ENCODE measurements at places on chromosomes 4 and X. TPM values are rescaled to one million over a fixed set of nuclear protein-coding genes. Genes with fewer than 3 reads are reported as not detected.

Gene RHOXF1
- not detected for total RNA-seq

Gene RASSF6
- not detected for total RNA-seq

Gene TEX28
- total RNA-seq, result not detected

Gene TMEM164
- total RNA-seq, result 12.4 TPM

DNA sequence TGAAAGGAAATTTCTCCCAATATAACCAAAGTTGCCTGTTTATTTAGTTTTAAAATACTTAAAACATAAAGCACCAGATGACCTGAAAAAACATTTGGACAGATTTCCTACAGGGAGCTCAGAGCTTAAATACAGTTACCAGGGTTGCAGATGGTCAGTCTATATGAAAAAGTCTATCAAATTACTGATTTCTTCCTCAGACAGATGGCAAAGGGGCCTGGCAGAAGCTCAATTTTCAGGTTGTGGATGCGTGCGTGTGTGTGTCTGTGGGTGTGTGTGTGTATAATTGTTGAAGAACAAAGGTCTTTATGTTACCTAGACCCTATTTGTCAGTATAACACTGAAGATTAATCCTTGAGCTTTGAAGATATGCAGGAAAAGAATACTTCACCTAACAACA lies 169.4 kb downstream of the MAD2L1 start:
- no peak overlapping the region for H3K27ac ChIP-seq
- no peak overlapping the region for H3K4me3 ChIP-seq
- peaks cover 10% of the 10 kb centered on the region for H3K27me3 ChIP-seq
- no peaks in the 10 kb centered on the region for H3K36me3 ChIP-seq

GRCh38 chr4:31741326-31741725 lies 1021.2 kb downstream of the PCDH7 start:
- no peaks in the 10 kb centered on the region for H3K36me3 ChIP-seq
- H3K27me3 ChIP-seq, result no peaks in the 10 kb centered on the region
- H3K27ac ChIP-seq, result no peak overlapping the region
- H3K4me3 ChIP-seq, result no peak overlapping the region
- DNase-seq, result no peak

DNA sequence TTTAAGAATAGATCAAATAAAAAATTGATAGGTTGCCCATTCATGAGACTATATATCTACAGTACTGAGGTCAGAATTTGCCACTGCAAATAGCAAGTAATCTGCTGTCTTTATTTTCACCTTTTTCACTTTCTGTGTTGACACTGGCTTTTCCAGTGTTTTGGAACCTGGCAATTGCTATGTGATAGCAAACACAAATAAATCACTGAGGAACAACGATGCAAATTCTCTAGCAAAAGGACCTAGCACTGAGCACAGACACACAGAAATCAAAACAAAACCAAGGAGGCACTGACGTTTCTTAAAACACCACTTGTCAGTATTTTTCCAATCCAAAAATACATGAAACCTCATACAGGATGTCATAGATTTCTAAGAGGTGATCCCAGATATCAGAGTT lies 210.7 kb downstream of the DHX15 start:
- no peak for DNase-seq
- H3K36me3 ChIP-seq, result no peaks in the 10 kb centered on the region
- H3K27ac ChIP-seq, result no peak overlapping the region

DNA sequence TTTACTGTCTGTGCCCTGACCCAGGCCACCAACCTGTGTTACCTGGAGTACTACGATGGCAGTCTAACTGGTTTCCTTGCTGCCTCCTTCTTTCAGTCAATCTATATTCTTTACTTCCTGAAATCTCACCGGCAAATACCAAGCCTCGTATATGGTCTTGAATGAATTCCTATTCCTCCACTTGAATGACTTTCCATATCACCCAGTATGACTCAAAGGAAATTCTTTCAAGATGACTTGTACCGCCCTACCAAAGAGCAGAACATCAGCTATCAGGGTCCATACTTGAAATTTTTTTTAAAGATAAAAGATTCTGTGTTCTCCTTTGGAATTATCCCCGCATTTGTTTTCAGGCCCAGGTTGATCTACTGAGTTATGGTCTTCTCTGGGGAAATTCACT lies 378.0 kb downstream of the AFF2 start:
- no peak overlapping the region for H3K4me3 ChIP-seq
- H3K27me3 ChIP-seq, result no peaks in the 10 kb centered on the region
- H3K36me3 ChIP-seq, result no peaks in the 10 kb centered on the region
- H3K4me1 ChIP-seq, result no peaks in the 10 kb centered on the region
- H3K27ac ChIP-seq, result no peak overlapping the region

DNA sequence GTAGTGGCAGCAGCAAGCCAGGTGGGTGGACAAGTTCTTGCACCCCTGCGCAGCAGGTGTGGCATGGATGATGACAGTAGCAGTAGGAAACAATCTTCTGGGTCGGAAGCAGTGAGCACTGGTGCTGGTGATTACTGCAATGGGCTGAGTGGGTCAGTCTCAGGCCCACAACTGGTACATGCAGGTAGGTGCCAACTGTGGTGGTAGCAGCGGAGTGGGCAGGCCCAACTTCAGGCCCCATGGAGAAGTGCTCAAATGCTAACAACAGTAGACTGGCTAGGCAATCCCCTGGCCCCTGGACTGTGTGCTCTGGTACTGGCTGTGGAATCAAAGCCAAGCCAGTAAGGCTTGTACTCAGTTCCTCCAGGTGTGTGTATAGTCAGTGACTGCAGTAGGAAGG lies 413.7 kb downstream of the PDGFC start:
- no peak for DNase-seq
- no peak overlapping the region for H3K4me3 ChIP-seq
- no peak overlapping the region for H3K27ac ChIP-seq
- no peaks in the 10 kb centered on the region for H3K27me3 ChIP-seq
- H3K4me1 ChIP-seq, result peaks cover 8% of the 10 kb centered on the region
- H3K36me3 ChIP-seq, result peaks cover 3% of the 10 kb centered on the region

DNA sequence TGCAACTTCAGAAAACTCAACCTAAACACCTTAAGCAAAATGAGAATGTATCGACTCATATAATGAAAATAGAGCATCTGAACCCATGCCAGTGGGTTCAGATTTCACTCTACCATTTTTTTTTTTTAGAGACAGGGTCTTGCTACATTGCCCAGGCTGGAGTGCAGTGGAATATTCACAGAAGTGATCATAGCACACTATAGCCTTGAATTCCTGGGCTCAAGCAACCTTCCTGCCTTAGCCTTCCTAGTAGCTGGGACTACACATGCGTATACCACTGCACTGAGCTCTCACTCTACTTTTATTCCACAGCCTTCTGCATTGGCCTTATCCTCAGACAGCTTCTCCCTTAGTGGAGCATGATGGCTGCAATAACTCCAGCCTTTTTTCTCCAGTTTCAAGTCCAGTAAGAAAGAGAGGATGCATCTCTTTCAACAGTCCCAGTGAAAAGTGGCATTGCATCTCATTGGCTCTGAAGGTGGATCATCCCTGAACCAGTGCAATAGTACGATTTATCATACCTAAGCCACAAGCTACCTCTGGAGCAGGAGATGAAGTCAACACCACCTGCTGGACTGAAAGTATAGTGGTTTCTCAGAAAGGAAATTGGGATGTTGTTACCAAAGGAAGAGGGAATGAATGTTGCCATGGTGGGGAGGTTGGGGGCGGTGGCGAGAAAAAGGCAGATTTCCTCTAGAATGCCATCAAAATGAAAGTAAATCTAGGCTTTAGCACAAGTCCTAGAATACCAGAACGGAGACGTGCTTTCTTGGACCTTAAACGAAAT lies 2.0 kb upstream of the SOD3 start:
- peak; percentile 10 for DNase-seq
- H3K36me3 ChIP-seq, result no peaks in the 10 kb centered on the region
- H3K27me3 ChIP-seq, result no peaks in the 10 kb centered on the region
- H3K4me1 ChIP-seq, result peaks cover 20% of the 10 kb centered on the region

GRCh38 chrX:129634541-129634940 lies 20.2 kb downstream of the APLN start:
- H3K27ac ChIP-seq, result no peak overlapping the region
- H3K4me1 ChIP-seq, result no peaks in the 10 kb centered on the region
- no peak for DNase-seq
- H3K36me3 ChIP-seq, result no peaks in the 10 kb centered on the region
- H3K4me3 ChIP-seq, result no peak overlapping the region

All from osteocyte (in vitro differentiated cells).